ENCODE measurements at places on chromosomes 4 and X. TPM values are rescaled to one million over a fixed set of nuclear protein-coding genes. Genes with fewer than 3 reads are reported as not detected.

DNA sequence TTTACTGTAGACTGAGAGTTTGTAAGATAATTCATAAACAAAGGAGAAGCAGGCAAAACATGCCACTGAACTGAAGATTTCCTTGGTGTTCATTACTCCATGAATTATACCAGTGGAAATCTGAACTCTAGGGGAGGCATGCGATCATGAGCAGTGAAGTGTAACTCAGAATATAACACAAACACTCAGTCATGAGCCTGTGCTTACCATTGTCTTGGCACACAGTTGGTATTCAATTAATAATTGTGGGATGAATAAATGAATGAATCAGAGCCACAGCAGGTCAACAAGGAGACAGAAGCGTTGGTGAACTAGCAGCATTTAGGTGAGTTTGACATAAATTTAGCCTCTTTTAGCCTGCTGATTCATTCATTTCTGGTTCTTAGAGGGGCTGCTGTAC is 263.5 kb upstream of the DKK2 start:
- no peak for DNase-seq

- DNase-seq = no peak
Observed at GRCh38 chrX:154531626-154532025, 15.0 kb downstream of the G6PD start.

DNA sequence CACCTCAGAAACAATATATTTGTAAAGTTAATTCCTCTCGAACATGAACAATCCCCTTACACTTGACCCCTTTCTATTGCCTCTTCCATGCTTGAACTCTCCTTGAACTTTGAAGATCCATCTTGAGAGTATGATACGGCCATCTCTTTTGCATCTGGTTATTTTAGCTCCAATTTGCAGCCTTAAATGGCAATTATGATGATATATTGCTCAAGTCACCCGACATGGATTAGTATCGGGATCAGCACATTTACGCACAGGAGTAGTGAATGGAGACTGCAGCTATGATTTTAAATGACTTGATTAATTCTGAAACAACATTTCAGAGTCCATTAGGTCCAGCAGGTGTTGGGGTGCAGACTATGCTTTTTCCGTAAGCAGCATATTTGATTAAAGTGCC is 143.8 kb upstream of the PAQR3 start:
- no peak for DNase-seq

DNA sequence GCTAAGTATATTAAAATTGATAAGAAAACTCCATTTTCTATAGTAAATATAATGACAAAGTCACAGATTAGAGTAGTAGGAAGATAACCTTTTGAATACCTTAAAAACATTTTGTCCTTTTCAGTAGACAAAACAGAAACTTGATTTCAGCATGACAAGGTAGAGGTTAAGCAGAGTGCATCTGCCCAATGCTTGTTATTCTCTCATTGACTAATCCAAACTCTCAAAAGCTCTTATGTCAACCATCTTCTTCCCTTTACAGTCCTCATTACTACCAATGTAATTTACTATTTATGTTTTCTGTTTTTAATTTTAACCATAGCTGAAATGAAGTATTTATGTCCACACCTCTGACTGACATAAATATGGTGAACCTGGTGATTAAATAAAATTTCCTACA is 11.1 kb downstream of the NIPAL1 start:
- DNase-seq = no peak

DNA sequence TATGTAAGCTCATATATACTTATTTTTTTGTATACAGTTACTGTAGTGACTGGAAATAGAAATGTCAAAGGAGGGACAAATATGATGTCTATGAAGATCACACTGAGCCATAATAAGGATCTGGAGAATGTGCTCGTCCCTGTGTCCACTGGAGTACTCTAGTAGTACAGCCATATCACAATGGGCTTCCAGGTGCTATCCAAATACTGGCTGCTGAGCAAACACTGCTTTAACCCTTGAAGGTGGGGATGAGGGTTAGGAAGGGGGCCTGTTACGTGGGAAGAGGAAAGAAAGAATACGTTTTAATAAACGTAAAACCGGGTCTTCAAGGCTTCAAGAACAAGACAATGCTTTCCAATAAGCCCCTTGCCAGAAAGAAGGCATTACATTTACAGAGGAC is 29.8 kb upstream of the TMEM150C start:
- no peak for DNase-seq

DNA sequence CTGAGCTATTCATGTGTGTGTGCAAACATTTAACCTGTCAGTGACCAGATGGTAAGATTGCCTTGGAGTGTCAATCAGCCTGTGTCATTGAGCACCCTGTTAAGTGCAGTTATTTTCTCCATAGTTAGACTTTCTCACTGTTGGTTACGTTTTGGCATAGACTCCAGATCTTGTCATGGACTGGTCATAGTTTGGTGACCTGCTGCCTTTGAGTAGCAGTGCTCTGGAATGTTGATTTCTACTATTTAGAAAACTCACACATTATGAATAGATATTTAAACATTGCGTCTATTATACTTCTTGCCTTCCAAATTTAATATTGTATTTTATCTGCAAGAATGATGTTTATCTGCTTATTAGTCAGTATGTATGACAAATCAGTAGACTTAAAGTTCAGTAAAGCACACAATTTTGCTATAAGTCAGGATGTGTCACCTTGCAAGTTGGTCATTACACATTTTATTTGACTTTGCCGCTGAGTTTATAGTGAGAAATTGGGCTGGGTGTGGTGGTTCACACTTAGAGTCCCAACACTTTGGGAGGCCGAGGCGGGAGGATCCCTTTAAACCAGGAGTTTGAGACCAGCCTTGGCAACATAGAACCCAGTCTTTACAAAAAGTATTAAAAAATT is 42.4 kb downstream of the KIAA0232 start:
- no peak for DNase-seq

- DNase-seq = no peak
Observed at GRCh38 chrX:11470250-11470974, 177.2 kb downstream of the AMELX start.

GRCh38 chr4:67581208-67581857 is 22.8 kb downstream of the STAP1 start:
- DNase-seq = no peak

GRCh38 chr4:111697176-111697942 is 447.9 kb upstream of the FAM241A start:
- no peak for DNase-seq

GRCh38 chrX:134023851-134024281 is 38.5 kb upstream of the GPC3 start:
- DNase-seq = no peak

SUPT20HL1 gene
- total RNA-seq = not detected

STARD8 gene
- 21.9 TPM for total RNA-seq
